ENCODE measurements at places on chromosomes 16 and 17.

GRCh38 chr16:89924925-89925307 lies 1.8 kb downstream of the TUBB3 start:
- DNase-seq: no peak

- no peak for DNase-seq
These were observed 94.6 kb downstream of the EMP2 start for GRCh38 chr16:10485698-10486382.

DNA sequence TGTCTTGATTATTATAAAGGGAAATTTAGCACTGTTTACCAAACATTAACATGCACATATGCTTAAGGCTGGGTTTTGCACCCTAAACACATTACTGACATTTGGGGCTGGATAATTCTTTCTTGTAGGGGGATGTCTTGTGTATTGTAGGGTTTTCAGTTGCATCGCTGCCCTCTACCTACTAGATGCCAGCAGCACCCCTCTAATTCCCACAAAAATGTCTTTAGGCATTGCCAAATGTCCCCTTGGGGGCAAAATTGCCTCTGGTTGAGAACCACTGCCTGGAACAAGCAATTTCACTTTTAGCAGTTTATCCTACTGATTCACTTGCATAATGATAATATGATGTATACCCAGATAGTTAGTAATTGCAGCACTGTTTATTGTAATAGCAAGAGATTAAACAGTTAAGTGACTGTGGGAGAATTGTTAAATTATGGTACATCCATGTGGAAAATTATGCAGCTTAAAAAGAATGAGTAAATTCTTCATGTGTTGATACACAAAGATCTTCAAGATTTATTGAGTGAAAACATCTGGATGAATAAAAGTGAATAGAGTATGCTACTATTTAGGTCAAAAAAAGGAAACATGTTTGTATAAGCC lies 18.4 kb downstream of the PRSS54 start:
- DNase-seq: no peak

GRCh38 chr17:69878661-69879060 lies 196.4 kb upstream of the KCNJ16 start:
- no peak for DNase-seq

GRCh38 chr17:51461578-51462004 lies 201.2 kb downstream of the UTP18 start:
- no peak for DNase-seq

GRCh38 chr17:36707904-36708303 lies 106.5 kb downstream of the MRM1 start:
- DNase-seq: no peak

DNA sequence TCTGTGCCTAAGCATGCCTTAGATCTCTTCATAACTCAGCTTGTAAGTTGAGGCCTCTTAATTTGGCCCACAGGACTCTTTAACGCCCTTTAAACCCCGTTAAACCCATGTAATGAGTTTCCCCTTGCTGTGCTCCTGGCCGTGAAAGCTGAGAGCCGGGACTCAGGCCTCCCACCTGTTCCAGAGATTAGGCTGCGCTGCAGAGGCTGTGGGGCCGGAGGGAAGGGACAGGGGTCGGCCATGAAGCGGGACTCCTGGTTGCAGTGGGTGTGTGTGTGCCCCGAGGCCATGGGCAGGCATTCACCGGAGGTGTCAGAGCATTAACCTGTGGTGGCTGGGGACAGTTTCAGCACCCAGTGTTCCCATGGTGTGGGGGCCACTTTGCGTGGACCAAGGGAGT lies 150.8 kb upstream of the IRX3 start:
- no peak for DNase-seq

DNA sequence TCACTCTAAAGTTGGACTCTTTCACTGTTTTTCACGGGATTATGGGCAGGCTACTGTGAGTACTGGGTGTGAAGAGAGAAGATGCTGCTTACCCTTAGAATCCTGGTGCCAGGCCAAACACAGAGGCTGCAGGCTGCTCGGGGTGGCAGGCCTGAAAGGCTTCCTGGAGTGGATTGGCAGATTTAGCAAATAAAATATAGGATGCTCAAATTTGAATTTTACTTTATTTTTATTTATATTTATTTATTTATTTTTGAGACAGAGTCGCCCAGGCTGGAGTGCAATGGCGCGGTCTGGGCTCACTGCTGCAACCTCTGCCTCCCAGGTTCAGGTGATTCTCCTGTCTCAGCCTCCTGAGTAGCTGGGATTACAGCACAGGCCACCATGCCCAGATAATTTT lies 14.9 kb upstream of the STAC2 start:
- peak; percentile 31 for DNase-seq

GRCh38 chr16:57203451-57203850 lies 17.3 kb downstream of the RSPRY1 start:
- DNase-seq: no peak

DNA sequence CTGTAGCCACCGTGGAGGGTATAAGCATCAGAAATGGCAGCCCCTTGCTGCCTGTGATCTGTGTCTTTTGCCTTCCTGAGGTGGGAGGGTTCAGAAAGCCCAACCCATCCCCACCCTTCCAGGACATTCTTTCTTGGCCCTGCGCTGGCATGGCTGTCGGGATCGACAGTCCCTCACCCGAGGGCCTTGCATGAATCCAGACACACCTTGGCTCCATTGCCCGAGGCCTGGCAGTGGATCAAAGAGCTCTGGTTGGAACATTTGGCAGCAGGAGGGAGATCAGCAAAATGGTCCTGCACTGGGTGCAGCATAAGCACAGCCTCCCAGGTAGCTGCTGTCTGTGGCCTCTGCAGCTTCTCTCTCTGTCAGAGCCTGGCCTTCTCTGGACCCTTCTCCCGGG lies 246.6 kb upstream of the MAF start:
- DNase-seq: no peak

GRCh38 chr16:20899071-20899470 lies 1.1 kb downstream of the DCUN1D3 start:
- DNase-seq: no peak

- DNase-seq: no peak
These were observed 6.8 kb upstream of the MPRIP start for GRCh38 chr17:17035490-17035889.
